Nasal cavity respiratory epithelium epithelial cell of viscerocranial mucosa (primary cell): ENCODE measurements at places on chromosomes 12 and 14. TPM values are rescaled to one million over a fixed set of nuclear protein-coding genes. Genes with fewer than 3 reads are reported as not detected.

Gene OAS3
- total RNA-seq = 4.8 and 16.0 TPM in 2 replicates

Gene KRT83
- total RNA-seq = not detected in 2 replicates

Gene ZNF84
- total RNA-seq = 22.9 and 44.0 TPM in 2 replicates

Gene THTPA
- 7.5 and 8.1 TPM in 2 replicates for total RNA-seq

Gene DENND5B
- 3.1 and 5.5 TPM in 2 replicates for total RNA-seq

Gene MIP
- not detected in 2 replicates for total RNA-seq

Gene RFX4
- not detected in 2 replicates for total RNA-seq

Gene SLCO1C1
- not detected in 2 replicates for total RNA-seq

Gene COX8C
- total RNA-seq = not detected in 2 replicates

Gene KRT80
- total RNA-seq = 4.6 and 80.0 TPM in 2 replicates

Gene KRT2
- not detected in 2 replicates for total RNA-seq

Gene ASB2
- total RNA-seq = under 0.01 and 0.43 TPM in 2 replicates

Gene EIF2S3B
- total RNA-seq = 0.68 and 7.4 TPM in 2 replicates

Gene PLA2G1B
- not detected in 2 replicates for total RNA-seq

Gene AHSA1
- total RNA-seq = 129 and 186 TPM in 2 replicates

Gene LUM
- under 0.01 TPM in 1 of 2 replicates, not detected in the other for total RNA-seq

Gene HOXC12
- total RNA-seq = not detected in 2 replicates

Gene KRT78
- 0.36 and 6.2 TPM in 2 replicates for total RNA-seq

Gene ZNF385A
- total RNA-seq = 6.2 and 40.2 TPM in 2 replicates
